Motor neuron (in vitro differentiated cells): ENCODE measurements at places on chromosomes 11 and 22. TPM values are rescaled to one million over a fixed set of nuclear protein-coding genes. Genes with fewer than 3 reads are reported as not detected.

GSTT2 gene
- total RNA-seq = 0.23 TPM in 1 of 2 replicates, not detected in the other

SYCE3 gene
- not detected in 2 replicates for total RNA-seq

LDLRAD3 gene
- total RNA-seq = 26.4 and 29.3 TPM in 2 replicates

MAFF gene
- 4.8 and 5.2 TPM in 2 replicates for total RNA-seq

DNA sequence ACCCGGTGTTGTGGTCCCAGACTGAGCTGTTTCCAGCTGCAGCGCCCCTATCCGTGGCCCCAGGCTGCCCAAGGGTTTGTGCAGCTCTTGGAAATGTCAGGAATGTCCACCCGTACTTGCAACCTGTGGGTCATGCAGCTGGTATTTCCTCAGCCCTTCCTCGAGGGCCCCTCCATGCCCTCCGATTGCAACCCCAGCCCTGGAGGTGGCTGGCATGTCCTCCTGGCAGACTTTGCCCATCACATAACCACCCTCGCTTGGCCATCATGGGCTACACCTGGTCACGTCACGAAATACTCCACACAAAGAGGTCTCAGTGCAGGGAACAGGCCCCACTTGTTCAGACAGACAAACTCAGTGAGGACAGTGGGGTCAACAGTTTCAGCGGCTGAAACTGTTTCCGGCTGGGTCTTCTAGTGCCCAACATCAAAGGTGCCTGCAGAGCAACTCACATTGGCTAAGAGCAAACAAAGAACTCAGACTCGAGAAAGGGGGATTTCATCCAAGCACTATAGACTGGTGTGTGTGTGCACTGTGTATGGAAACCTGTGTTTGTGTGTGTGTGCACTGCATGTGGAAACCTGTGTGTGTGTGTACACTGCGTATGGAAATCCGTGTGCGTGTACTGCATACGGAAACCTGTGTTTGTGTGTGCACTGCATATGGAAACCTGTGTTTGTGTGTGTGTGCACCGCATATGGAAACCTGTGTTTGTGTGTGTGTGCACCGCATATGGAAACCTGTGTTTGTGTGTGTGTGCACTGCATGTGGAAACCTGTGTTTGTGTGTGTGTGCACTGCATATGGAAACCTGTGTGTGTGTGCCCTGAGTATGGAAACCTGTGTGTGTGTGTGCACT lies 72.8 kb upstream of the CCND1 start:
- no peak for ATAC-seq

NEFH gene
- 9.0 and 10.0 TPM in 2 replicates for total RNA-seq
